Fibroblast of the aortic adventitia (primary cell): ENCODE measurements at places on chromosomes 5 and 9.

GRCh38 chr5:17257705-17258273, 40.4 kb downstream of the BASP1 start:
- DNase-seq: peak; percentile 23

DNA sequence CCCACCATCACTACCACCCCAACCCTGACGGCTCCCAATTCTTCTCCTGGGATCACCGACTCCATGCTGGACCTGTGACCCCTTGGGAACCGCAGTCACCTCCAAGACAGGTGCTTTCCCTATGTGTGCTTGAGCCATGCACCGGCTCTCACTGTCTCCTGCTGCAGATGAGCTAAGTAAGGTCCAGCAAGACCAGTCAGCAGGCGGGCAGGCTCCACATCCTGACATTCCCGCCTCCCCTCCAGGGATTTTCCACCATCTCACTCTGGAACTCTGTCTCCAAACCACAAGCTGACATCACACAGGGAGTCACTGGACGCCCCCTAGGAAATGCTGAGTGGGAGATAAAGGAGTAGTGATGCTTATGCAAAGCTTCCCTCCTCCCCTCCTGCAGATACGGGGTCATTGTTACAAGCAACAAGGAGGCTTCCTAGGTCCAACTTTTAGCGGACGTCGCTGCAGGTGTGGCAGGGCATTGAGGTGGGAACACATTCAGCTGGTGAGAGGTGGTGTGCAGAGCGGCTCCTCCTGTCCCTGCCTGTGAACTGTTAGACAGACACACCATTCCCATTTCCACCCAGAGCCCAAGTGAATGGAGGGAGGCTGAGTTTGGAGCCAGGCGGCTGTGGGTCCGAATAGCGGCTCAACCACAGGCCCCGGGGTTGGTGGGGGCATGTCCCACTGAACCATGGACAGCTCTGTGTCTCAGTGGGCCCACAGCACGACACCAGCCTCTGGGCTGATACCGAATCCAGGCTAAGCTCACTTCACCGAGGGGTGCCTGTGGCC, 129.2 kb upstream of the PHYKPL start:
- no peak for DNase-seq

DNA sequence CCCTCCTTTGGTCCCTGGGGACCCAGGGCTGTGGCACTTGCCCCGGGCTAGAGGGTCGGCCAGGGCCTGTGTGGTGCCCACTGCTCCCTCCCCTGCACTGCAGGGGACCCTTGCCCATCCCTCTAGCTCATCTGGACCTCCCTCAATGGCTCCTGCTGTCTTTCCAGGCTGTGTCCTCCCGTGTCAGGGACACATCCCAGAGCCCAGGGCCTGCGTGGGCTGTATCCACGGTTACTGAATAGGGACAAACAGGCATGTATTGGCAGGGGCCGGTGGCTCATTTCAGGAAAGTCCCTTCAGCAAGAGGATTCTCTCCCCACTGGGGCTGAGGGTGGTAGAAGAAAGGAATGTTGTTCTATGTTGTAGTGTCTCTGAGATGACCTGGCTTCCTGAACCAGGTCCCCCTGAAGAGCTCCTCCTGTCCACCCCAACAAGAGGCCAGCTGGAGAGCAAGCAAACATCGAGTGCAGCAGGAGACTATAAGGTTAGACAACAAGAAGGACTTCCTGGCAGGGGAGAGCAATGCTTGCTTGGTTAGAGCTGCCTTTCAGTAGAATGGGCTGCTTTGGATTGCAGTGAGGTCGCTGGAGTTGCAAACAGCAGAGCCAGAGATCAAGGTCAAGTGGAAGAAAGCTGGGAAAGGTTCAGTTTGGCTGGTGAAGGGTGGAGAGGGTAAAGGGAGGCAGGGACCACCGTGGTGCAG, 1.0 kb upstream of the CRB2 start:
- DNase-seq: no peak

- peak; percentile 57 for DNase-seq
These were observed 73.0 kb downstream of the MRPS27 start for GRCh38 chr5:72246954-72247442.

GRCh38 chr5:103621548-103621930, 59.0 kb upstream of the NUDT12 start:
- DNase-seq: no peak
